ENCODE measurements at places on chromosomes 13 and 19. TPM values are rescaled to one million over a fixed set of nuclear protein-coding genes. Genes with fewer than 3 reads are reported as not detected.

The CGB8 gene
- total RNA-seq: not detected

The ZNF222 gene
- total RNA-seq: 18.3 TPM

The TECR gene
- 13.9 TPM for total RNA-seq

The SIGLEC11 gene
- under 0.01 TPM for total RNA-seq

The TMEM145 gene
- total RNA-seq: 35.1 TPM

The ZNF430 gene
- total RNA-seq: 28.9 TPM

All from frontal cortex (tissue), 4 donors.